ENCODE measurements at places on chromosomes 2 and 18.

GRCh38 chr2:199307461-199307860, 150.3 kb downstream of the SATB2 start:
- DNase-seq: no peak

- DNase-seq: no peak
Observed at GRCh38 chr18:45227001-45227742, 388.1 kb upstream of the SLC14A2 start.

DNA sequence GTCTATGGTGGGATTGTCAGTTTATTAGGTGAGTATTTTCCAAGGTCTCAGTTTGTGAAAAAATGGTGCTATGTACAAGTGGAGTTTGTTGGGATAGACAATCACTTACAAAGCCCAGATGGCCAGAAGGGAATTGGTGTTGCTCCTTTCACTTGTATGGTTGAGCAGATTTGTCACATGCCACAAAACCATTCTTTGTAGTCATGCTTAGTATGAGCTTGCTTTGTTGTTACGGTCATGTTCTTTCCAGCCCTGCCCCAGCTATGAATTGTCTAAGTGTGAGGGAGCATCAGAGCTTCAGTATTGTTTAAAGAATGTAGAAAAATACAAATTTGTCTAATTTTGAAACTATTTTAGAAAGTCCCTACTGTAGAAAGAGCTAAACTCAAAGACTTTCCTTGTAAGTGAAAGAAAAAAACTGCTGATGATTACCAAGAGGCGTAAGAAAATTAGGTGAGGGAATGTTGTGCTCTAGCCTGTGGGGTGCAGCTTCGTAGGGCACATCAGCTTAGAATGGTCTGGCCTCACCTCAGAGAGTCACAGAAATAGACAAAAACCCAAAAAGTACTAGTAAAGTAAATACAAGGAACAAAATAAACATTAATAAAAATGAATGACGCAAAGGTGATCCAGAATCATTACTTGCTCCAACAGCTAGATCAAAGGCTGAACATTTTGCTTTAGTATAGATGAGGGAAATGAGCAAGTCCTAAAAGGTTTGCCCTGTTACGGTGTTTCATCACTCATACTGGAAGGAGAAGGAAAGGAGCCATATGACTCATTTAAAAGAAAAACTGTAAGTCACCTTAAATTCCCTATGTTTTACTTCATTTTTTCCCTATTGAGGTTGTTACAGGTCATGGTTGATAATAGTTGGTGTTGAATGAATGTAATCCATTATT, 9.2 kb downstream of the TGIF1 start:
- no peak for DNase-seq

- DNase-seq: no peak
Observed at GRCh38 chr2:236643480-236643879, 73.9 kb downstream of the ACKR3 start.

- peak; percentile 62 for DNase-seq
Observed at GRCh38 chr2:233867993-233868532, at the start of gene MSL3B. Gene MSL3B (minus strand): TSS chr2:233868386.

- DNase-seq: no peak
Observed at GRCh38 chr2:213696442-213696841, 412.2 kb downstream of the SPAG16 start.

DNA sequence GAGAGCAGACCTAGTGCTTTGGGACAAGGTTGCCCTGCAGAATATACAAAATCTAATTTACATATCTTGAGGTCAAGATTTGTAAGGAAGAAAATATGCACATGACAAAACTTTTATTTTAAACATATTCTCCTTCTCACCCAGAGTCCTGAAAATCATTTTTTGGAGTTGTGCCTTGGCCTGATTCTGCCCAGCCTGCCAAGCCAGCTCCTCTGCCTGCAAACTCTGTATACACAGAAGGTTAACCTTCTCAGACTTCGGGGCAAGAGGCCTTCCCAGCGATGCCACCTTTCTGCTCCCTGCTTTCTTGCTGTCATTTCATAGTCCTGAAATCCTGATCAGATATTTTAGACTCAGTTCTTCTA, 95.8 kb upstream of the CAVIN2 start:
- no peak for DNase-seq

DNA sequence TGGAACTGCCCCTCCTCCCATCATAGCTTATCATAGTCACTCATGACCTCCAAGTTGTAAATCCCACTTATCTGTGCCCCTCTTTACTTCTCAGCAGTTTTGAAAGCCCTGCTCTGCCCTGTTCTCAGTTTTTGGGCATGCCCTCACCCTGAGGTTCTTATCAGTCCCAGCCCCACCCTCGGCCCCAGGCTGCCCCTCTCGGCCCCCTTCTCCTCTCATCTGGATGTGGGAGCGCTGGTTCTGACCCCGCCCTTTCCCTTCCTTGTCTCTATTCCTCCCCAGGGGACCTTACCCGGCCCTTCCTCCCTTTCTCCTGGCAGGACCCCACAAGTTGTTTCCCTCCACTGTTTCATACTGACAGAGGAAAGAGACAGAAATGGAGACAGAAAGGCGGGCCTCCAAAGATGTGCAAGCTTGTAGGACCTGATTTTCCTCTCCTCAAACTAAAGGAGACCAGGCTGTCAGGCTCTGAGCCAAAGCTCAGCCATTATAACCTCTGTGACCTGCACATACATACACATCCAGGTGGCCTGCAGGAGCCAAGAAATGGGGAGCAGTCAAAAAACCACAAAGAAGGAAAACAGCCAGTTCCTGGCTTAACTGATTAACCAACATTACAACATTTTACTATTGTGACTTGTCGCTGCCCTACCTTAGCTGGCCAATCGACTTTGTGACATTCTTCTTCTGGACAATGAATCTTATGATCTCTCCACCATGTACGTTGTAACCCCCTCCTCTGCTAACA, 171.0 kb upstream of the HS6ST1 start:
- DNase-seq: no peak

GRCh38 chr2:61566566-61566965, 28.4 kb upstream of the XPO1 start:
- no peak for DNase-seq

GRCh38 chr2:103161456-103162289, 399.8 kb downstream of the TMEM182 start:
- peak; percentile 69 for DNase-seq

- no peak for DNase-seq
Observed at GRCh38 chr2:148885209-148885608, 10.2 kb downstream of the KIF5C start.

DNA sequence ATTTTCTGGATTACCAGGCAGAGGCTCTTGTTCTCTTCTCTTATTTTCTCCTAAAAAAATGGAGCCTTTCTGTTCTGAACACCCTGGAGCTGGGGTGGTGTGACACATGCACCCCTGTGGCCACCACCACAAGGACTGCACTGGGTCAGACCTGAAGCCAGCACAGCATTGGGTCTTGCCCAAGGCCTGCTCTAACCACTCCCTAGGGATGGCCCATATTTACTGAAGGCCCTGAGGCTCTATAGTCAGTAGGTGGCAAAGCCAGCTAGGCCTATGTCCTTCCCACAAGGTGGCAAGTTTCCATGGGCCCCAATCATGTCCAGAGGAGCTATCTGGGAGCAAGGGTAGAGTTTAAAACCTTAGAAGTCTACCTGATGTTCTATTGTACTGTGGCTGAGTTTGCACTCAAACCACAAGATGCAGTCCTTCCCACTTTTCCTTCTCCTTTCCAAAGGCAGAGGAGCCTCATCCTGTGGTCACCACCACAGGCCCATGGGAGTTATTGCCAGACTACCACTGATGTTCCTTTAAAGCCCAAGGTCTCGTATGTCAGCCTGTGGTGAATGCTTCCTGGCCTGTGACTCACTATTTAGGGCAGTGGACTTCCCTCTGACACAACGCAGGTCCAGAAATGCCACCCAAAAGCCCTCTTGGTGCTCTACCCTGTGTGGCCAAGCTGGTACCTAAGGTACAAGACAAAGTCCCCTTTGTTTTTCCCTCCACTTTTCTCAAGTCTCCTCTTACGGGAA, 15.0 kb upstream of the FMNL2 start:
- DNase-seq: no peak

DNA sequence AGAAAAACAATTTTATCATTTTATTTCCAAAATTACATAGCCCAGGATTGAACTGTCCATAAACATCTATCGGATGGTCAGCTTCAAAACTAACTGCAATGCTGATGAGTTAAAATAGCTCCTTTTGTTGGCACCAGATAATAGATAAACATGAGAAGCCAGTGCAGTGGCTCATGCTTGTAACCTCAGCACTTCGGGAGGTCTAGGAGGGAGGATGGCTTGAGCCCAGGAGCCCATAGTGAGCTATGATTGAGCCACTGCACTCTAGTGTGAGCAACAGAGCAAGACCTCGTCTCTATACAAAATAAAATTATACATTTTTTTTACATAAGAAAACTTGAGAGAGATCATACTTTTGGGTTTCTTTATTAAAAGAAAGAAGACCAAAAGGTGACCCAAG, 34.6 kb upstream of the IMPA2 start:
- DNase-seq: no peak

DNA sequence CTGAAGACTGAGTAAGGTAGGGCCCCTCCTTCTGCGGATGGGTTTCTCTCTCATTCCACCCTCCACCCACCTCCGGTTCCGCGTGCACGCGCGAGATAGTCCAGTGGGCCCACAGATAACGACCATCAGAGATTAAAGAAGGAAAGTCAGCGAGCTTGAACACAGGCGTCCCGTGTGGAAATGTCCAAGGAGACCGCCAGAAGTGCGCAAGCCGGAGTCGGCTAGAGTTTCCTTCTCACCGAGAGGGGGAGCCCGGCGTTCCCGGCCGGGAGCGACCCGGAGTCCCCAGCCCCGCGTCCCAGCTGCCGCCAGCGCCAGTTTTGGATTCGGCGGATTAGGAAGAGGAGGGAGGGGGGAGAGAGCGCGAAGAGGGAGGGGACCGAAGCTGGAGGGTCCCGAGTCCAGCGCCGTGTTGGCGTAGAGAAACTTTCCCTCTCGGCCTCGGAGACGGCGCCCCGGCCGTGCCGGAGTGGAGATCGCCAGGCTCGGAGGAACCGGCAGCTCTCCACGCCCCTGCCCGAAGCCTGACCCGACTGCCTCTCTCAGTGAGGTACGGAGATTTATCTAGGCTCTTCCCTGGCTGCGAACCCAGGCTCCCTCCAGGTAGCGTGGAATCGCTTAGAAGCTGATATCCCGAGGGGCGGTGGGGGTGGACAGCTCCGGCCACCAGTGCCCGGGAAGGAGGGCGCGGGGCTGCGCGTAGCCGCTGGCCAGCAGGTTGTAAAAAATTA, at the start of gene GULP1:
GULP1 (plus strand) TSS at position 258 of the 731 bp plus-strand sequence. CDS start 185,829 bp downstream, outside the sequence.
- DNase-seq: peak; percentile 71

- no peak for DNase-seq
Observed at GRCh38 chr18:58217052-58217451, 173.0 kb downstream of the NEDD4L start.

DNA sequence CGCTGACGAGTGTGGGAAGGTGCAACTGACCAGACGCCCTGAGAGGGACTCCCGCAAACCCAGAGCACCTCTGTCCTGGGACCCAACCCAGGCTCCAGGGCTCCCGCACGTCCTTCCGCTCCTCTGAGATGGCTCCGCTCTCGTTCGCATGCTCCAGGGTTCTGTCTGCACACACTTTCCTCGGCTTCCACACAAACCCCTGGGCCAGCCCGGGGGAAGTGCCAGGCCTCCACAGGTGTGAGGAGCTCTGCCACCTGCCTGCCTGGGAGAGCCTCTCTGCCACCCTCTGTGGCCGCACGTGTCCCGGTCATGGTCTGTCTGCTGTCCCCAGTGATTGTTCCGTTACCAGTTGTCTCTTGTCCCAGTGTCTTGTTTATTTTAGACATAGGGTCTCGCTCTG, 222.9 kb downstream of the HDAC4 start:
- DNase-seq: no peak
